ENCODE measurements at places on chromosomes 1 and 21.

GRCh38 chr1:204854286-204854685, 16.4 kb upstream of the NFASC start:
- DNase-seq = no peak

GRCh38 chr1:54479841-54480524, 68.0 kb upstream of the ACOT11 start:
- DNase-seq = no peak

- DNase-seq = no peak
Measured at GRCh38 chr1:196890668-196891067, 2.8 kb downstream of the CFHR4 start.

DNA sequence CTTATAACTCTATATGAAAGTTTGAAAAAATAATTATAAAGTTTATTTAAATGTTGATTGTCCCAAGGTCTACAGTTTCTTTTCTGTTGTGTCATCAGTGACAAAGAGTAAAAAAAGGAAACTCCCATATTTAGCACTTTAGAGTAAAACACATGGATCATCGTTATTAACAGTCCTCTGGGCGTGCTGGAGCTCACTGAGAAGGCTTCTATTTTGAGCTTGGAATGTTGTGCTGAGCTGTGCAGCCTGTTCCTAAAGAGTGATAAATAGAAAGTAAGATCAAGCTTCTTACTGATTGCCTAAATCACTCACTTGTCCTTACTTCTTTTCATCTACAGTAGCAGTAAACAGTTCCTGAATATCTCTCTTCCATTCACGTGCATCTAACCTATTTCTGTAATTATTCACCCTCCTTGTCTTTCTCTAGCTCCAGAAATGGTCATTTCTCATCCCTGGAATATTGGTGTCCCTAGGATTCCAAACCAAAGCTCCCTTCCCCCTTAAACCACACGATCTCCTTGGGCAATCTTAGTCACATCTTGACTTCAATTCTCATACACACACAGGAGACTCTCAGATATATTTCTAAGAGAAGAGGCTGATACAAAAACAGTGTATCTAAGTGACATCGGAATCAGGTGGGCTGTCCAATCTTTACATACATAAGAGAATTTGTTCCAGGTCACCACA, 11.9 kb downstream of the GBP5 start:
- no peak for DNase-seq

GRCh38 chr21:38263493-38263892, 6.7 kb downstream of the KCNJ15 start:
- no peak for DNase-seq

DNA sequence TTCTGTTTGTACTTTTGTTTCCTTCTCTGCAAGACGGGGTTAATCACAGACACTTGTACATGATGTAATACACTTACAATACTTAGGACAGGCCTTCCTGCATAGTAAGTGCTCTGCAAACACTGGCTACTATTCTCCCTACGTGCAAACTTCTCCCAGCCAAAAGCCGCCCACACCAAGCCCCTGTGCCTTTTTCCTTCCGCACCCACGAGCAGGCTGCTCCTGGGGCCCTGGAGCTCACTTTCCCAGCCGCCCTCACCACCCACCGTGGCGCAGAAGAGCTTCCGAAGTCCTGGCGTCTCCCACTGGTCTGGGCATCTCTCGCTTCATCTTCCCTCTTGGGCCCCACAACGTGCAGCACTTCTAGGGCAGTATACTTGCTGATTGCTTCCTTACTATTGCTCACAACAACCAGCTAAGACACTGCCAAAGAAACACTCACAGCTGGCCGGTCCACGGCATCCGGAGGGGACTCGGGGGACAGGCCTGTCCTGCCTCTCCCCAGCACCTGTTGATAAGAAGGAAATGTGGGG, 22.5 kb upstream of the GPR157 start:
- DNase-seq = no peak

GRCh38 chr1:81802707-81803430, 2.1 kb downstream of the ADGRL2 start:
- DNase-seq = no peak

DNA sequence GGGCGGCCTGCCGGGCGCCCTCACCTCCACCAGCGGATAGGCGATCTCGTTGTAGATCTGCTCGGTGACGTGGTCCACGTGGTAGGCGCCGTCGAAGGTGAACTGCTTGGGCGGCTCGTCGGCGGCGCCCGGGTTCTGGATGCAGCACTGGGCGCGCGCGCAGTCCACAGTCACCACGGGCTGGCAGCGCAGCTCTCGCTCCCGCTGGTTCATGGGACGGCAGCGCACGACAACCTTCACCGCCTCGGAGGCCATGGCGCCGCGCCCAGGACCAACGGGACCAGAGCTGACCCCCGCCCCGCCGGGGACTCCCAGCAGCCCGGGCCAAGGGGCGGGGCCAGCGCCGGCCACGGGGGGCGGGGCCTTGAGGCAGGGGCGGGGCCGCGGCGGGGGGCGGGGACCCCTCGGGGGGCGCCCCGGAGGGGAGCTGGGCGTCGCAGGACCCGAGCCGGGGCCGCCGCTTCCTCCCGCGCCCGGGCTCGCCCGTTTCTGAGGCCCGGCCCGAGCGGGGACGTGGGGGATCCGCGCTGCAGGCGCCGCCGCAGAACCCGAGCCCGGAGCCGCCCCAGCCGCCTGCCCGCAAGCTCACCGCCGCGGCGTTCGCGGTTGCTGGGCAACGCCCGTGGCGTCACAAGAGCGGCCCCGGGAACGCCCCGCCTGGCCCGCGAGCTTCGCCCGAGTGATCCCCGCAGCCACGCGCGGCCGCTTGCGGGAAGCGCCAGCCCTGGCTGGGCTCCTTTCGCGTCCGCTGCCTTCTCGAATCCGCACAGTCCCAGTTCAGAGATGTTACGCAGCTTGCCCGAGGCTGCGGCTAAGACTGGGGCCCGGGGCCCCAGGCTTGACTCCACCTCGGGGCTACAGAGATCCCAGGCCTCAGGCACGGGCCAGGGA, at the start of gene KIF17:
TSS of gene KIF17 (minus strand) at position 556 of the 891 bp plus-strand sequence. CDS start at position 255, 301 bp downstream.
- no peak for DNase-seq

DNA sequence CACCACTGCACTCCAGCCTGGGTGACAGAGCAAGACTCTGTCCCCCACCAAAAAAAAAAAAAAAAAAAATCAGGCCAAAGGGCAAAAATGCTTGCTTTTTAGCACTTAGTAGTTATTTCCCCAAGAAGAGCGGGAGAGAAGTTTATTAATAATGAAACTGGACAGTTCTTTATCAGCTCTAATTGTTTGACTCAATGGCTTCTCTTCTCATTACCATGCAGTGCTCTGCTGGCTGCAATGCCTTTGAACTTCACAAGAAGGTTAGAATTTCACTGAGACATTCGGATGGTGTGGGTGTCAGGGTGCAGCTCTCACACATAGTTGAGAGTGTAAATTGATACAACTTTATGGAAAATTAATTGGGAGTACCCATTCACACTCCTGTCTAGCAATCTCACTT, 63.7 kb downstream of the EDARADD start:
- no peak for DNase-seq

DNA sequence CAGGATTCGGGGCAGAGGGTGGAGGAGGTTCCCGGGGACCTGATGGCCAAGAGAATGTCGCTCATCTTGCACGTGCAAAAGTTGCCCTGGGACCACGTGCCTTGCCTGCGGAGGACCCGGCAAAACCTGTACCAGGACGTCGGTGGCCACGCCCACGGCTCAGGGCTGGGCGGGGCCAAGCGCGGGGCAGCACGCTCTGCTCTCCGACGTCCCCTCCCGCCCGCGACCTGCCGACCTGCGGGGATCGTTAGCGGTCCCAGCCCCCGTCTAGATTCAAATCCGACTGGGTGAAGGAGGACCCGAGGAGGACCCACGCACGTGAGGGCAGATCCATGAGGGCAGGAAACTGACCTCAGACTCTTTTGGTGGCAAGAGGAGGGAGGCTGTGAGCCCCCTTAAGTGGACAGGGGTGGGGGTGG, at the start of gene C1orf167:
TSS of gene C1orf167 (plus strand) at position 206 of the 419 bp plus-strand sequence. CDS start 2,208 bp downstream, outside the sequence.
- no peak for DNase-seq

DNA sequence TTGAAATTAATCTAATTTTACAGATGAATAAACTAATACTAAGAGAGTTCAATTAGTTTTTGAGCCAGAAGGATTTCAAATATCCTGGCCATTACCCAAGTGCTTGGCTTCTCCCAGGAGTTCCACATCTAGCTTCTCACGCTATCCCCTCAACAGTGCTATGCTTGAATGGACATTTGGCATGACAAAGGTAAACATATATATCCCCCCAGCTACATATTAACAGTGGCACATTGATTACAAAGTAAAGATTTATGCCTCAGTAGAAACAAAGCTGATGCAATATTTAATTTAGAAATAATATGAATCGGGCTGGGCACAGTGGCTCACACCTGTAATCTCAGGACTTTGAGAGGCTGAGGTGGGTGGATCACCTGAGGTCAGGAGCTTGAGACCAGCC, 434.6 kb upstream of the PRMT6 start:
- no peak for DNase-seq

DNA sequence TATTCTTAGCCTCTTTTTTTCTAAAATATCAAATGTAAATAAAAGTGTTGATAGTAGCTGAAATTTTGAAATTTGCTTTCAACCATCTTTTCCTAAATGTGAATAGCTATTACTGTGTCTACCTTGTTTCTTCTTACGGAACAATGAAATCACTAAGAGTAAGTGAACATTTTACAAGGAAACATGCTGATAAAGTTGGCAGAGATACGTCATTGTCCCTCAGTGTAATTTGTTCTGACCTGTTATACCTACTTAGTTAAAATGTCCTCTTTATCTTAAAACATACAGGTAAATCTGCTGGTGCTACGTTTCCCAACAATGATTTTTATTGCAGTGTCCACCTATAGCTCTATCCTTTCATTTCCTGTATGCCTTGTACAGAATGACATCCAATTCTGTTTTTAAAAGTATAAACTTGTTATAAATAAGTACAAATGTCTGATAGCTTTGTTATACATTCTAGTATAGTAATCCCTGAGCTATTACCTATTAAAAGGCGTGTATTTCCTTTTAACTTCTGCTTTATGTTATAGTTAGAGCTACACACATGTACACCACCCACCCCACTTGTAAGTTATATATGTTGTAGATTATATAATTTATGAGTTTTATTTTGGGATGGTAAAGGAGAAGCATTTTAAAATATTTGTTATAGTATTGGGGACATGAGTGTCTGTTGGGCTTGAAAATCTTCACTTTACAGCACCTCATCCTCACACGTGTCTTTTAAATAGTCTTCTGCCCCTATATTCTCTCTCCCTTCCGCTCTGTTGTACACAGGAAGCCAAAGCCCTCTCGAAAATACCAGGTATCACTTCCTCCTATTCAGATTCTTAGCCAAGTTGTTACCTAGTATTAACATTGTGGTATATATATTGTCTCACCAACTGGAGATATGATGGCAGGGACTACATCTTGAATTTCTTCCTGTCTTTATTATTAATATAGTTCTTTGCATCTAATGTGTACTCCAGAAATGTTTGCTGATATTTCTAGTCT, 25.2 kb downstream of the LAMC1 start:
- no peak for DNase-seq

- DNase-seq = no peak
Measured at GRCh38 chr1:19615438-19615837, 28.7 kb upstream of the NBL1 start.

DNA sequence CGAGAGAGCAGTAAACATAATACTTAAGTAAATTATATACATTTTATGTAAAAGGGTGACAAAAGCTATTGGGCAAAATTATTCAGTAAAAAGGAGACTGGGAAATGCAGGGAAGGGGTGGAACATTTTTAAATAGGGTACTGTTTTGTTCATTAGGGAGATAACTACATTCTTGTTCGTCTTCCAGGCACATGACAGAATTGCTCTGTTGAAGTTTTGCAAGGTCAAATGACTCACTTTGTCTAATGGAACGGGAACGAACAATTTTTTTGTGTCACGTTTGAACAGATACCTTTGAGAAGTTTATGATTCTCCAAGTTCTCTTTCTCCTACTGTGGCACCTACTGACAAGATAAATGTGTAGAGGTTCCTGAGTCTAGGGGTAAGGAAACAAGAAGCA, 382.3 kb upstream of the ZRANB2 start:
- DNase-seq = no peak

DNA sequence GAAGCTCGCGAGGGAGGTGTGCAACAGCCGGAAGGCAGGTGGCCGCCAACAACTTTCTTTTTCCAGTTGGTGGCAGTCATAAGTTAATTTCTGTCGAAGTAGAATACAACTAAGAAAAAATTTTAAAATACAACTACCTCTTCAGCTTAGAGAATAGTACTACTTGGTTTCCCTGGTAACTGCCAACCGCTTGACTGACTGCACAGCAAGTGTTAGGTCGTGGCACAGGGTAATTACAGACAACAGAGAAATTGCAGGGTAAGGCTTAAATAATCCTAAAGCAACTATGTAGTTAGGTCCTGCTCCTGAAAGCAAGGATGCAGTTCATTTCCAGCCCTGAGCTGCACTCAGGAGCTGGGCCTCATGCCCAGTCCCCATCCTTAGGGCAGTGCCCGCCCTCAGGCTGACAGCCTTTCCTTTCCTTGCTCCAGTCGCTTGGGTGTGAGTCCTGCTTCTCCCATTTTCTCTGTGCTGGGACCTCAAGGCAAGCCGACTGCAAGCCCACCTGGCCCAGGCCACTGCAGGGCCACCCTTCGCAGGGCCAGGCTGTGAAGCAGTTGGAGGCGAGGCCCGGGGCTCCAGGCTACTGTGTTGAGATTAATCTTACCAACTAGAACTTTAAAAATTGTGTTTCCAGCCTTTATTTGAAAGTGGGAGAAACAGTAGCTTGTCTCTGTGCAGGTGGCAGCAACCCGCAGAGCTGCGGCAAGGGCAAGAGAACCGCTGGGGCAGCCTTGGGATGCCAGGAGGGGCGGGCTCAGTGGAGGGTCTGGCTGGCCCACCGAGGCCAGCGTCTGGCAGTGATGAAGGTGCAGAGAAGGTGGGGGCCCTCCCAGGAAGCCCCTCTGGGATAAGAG, 148.3 kb downstream of the PCBP3 start:
- no peak for DNase-seq

DNA sequence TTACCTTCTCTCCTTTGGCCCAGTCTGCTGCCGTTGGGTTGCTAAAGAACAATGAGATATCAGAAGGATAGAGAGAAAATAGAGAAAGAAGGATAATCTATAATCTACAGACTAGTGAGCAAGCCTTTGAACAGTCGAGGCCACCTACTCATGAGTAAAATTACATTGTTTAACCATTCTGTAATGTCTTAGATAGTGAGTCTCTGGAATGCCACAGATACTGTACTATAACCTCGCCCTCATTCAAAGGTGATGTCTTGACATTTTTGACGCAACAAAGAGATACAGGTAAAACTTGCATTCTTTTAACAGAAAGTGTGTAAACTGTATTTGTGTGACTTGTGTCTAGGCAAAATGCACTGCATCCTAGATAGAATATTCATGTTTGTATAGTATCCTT, 77.9 kb downstream of the LAMC1 start:
- DNase-seq = no peak

DNA sequence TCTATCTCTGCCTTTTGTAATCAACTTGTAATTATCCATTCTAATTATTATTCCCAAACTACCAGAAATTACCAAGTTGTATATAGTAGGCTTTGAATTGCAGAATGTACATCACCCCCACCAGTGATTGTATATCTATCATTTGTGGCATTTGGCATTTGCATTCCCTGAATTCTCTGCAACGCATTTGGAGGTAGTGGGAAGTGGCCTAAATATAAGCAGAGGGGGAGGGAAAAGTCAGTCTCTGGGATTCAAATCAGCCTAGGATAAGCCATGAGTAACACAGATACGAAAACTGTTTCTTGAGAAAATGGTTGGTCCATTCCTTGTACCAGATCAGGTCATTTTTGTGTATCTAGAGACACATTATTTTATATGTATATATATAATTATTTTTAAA, 20.7 kb downstream of the DDX20 start:
- no peak for DNase-seq

Measured in NK-92 treated with Interleukin-12 subunit alpha and Interleukin-12 subunit beta, amount 100 ng/mL, for 24 hours (cell line).